ENCODE measurements at places on chromosomes 12 and 14.
A peak's percentile ranks its signal among the peaks of the same experiment; 100 is the strongest.

DNA sequence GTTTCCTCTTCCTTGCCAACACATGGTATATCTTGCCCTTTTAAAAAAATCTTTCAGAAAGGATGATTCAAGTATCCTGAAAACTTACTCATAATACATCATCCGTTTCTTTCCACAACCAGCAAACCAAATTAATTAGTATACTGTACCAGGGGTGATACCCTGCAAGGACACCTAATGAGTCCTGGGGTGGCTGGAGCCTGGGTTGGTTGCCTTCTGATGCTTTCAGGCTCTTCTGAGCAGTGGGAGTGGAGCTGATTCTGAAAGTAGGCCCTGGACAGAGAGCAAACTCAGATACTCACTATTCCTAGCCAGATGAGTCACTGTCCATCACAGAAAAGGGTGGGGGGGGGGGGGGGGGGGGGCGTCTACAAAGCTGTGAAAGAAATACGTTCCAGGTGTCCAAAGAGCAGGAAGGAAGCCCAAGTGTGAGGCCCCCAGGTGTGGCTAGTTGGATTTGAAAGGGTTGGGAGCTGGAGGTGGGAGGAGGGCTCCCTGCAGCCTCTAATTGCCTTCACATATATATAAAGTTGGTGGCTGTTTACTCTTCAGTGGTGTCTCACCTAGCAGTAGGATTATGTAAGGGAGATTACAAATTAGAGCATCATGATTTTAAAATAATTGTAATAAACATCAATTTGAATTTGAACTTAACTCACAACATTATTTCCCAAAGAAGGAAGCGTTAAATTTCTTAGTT lies 36.5 kb downstream of the FBXO33 start:
- DNase-seq = no peak

GRCh38 chr14:87013583-87013982 lies 979.4 kb downstream of the GALC start:
- no peak for DNase-seq

- no peak for DNase-seq
These were observed 181.0 kb downstream of the IPO8 start for GRCh38 chr12:30514666-30515065.

DNA sequence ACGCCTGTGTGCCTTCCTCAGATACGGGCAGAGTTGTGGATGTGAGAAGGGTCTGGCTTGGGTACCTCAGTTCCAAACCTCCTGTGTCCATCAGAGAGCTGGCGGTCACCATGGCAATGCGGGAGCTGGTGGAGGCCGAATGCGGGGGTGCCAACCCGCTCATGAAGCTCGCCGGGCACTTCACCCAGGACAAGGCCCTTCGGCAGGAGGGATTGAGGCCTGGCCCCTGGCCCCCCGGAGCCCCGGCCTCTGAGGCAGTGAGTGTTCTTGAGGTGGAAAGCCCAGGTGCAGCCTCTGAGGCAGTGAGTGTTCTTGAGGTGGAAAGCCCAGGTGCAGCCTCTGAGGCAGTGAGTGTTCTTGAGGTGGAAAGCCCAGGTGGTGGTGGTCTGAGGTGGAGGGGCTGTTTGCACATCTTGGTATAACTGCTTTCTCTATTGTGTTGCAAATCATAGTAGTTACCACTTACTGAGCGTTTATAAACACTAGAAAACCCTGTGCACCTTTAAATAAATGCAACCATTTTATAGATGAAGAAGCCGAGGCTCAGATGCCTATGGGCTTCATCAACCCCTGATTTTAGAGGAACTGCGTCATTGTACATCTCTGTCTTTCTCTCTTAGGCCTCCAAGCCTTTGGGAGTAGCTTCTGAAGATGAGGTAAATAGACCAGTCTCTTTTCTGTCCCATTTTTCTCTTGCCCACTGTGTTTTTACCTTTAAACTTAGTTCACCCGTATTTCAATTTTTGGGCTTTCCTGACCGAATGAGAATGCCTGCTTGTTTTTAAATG lies 976 bp downstream of the PEX5 start:
- DNase-seq = no peak

GRCh38 chr12:109730306-109731145 lies 16.9 kb downstream of the FAM222A start:
- no peak for DNase-seq

- no peak for DNase-seq
These were observed 543.9 kb upstream of the LRFN5 start for GRCh38 chr14:41062826-41063225.

DNA sequence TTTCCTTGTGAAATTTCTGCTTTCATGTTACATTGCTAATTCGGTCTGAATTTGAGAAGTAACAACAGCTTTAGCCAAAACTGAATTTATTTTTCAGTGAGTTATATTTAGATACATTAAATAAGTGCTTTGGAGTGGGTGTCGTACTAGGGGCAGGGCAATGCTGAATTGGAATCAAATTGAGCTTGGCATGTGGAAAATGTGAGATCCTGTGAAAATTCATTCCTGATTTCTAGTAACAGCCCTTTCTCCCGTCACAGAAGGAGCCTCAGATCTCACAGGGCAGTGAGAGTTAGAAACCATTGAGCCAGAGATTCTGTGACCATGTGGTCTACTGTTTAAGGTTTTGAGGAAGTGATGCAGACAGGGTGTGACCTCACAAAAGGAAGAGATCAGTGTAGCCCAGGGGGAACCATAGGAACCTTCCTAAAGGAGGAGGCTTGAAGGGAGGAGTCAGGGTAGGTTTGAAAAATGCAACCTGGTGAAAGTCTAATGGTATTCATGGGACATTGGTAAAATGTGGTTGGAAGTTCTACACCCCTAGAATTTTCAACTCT lies 1136.8 kb downstream of the AACS start:
- no peak for DNase-seq

DNA sequence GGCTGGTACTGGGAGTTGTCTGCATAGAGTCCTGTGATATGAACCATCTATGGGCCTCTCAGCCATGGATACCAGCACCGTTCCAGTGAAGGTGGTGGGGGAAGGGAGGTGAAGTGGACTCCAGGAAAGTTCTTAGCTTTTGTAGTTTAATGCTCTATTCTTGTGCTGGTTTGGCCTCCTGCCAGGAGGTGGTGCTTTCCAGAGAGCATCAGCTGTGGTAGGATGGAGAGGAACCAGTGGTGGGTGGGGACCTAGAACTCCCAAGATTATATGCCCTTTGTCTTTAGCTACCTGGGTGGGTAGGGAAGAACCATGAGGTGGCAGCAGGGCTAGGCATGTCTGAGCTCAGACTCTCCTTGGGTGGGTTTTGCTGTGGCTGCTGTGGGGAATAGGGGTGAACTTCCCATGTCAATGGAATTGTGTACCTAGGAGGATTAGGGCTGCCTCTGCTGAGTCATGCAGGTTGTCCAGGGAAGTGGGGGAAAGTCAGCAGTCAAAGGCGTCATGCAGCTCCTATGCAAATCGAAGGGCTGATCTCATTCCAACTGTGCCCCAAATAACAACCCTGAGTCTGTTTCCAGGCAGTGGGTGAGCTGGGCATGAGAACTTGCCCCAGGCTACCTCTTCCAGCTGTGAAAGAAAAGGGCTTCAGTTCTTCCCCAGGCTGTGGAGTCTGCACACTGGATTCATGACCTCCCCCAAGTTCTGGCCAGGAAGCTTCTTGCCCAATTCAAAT lies 14.2 kb downstream of the GZMH start:
- no peak for DNase-seq

GRCh38 chr12:13169272-13169671 lies 27.3 kb upstream of the EMP1 start:
- no peak for DNase-seq

DNA sequence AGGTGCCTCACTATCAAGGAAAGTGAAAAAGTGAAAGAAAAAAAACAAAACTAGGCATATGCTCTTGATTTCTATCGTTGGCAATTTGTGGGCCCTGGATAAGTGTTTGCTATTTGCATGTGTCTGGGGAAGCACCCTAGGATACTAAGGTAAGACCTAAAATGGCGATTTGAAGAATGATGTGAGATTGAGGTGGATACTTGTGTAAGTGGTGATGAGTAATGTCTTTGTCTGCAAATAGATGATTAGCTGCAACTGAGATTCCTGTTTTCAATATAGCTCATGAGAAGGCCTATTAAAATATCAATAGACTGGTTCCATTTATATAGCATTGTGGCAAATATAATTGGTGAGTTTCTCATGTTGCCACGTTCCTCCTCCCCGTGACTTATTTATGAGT lies 261.7 kb downstream of the NEDD1 start:
- no peak for DNase-seq

DNA sequence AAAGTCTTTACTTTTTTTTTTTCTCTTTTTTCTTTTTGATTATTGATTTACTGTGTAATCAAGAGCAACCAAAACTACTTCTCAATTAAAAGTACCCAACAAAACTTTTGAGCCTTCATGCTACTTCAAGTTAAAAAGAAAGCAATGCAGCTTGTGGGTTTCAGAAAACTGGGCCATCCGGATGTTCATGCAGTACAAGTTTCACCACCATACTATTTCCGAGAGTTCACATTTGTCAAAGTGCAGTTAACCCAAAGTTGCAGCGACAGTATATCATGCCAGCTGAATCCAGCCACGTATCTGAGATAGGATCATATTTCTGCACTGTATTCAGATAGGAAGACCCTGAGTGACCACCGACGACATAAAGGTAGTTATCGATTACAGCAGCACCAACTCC lies 33.0 kb downstream of the KLHL28 start:
- no peak for DNase-seq

DNA sequence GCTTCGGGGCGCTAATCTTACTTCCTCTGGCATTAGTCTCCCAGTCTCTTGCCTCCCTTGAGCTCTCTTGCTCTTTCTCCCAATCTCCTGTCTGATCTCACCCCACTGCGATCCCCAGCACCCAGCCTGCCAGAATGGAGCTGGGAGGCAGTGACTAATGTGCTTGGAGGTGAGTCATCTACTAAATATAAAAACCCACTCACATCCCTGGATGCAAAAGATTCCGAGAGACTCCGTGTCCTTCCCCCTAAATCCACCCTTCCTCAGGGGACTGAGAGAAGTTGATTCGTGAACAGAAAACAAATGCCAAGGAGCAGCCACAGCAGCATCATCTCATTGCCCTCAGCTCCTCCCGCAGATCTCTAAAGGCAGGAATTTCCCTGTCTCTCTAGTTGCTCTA lies 45.7 kb upstream of the KCNA5 start:
- DNase-seq = no peak

- DNase-seq = no peak
These were observed 453.7 kb downstream of the RPL10L start for GRCh38 chr14:46197856-46198255.

- no peak for DNase-seq
These were observed 6.6 kb downstream of the FOXG1 start for GRCh38 chr14:28773176-28773575.

GRCh38 chr12:25684070-25684469 lies 131.0 kb upstream of the LMNTD1 start:
- DNase-seq = no peak

DNA sequence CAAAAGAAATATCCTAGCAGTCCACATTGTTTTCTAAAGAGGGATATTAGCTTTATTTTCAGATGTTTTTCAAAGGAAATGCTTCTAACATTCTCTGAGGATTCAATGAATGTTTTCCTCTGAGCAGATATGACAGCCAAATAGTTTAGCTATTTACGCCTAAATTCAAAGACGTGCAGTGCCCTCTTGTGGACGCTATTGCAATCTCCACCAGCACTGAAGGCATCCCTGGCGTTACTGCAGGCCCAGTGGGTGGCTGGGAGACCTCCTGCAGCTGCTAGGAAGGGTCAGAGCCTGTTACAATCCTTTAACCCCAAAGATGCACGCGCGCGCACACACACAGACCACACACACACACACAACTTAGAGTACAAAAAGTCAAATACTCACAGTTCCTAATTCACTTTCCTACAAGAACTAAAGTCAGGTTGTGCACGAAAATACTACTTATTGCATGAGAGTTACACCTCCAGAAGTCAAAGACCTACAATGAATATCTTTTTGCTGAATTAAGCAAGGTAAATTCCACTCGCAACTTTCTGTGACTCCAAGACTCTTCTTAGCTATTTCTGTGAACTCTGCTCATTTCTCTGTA lies 589.3 kb upstream of the TMEM132C start:
- no peak for DNase-seq

DNA sequence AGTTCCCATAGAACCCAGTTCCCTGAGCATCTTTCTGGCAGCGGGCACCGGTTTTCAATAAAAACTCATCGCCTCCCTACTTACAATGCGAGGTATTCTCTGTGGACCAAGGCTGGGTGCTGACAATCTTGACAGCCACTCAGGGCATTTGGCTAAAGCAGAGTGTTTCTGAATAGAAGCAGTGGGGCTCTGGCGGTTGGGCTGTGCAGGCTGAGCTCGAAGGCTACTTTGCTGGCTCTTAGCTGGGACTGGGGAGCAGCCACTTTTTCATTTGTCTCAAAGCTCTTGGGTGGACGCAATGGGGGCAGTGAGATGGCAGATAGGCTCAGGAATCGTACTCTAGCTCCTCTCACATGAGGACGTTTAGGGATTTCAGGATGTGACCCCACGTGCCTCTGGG lies 151.8 kb downstream of the UNC79 start:
- DNase-seq = no peak

- DNase-seq = no peak
These were observed 126.4 kb downstream of the PIK3C2G start for GRCh38 chr12:18387706-18388105.

DNA sequence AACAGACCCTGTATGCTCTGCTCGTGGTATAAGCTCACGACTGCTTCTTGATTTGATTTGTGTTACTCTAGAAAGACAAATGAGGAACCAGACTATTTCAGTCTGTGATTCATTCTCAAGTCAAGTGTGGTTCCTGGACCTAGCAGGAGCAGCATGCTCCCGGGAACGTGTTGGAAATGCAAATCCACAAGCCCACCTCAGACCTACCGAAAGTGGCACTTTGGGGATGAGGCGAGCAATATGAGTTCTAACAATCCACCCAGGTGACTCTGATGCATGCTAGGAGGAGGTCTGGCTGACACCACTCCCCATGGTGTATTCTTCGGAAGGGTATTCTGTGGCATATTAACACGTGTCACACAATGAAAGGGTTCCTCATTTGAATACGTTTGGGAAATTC lies 59.5 kb upstream of the TMX1 start:
- no peak for DNase-seq

GRCh38 chr12:111156304-111156703 lies 212.6 kb downstream of the PHETA1 start:
- no peak for DNase-seq

- no peak for DNase-seq
These were observed 10.8 kb downstream of the PITPNM2 start for GRCh38 chr12:123139926-123140675.

DNA sequence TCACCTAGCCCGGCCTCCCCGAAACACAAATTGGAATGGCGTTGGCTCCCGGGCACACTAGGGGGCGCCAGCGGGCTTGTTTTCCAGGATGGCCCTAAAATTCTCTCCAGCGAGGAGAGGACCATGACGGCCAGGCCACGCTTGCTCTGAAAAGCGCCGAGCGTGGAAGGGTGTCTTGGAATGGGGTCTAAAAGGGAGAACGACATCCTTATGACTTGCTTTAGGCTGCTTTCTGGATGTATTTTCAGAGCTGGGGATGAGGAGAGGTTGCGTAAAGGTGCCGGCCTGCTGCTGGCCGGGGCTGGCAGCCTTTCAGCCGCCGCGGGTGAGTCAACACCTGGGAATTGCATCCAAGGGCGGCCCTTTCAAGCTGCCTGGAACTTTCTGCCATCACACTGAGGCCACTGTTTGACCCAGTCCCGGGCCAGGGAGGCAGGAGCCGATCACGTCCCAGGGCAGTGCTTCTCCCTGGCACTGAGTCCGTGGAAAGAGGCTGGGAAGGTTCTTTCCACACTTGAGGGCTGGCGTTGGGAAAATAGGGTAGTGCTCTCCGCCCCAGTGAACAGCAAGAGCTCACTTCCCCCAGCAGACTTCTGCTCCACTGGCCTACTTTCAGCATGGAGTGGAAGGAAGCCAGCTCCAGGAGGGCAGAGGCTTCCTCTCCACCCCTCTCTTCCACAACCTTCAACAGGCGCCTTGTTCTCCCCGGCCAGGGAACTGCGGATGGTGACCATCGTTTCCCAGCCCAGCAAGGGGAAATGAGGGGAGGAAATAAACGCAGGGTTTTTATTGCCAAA lies 216.2 kb downstream of the TTC8 start:
- peak; percentile 65 for DNase-seq

All from activated naive CD8-positive, alpha-beta T cell treated with anti-CD3 and anti-CD28 coated beads, Interleukin-2, amount 50 U/mL, for 16 hours (primary cell).